ENCODE measurements at places on chromosomes 5 and 9. TPM values are rescaled to one million over a fixed set of nuclear protein-coding genes. Genes with fewer than 3 reads are reported as not detected.

GRCh38 chr5:106843812-106844416, 826.8 kb downstream of the EFNA5 start:
- no peaks in the 10 kb centered on the region for H3K4me1 ChIP-seq
- no peak overlapping the region for H3K27ac ChIP-seq
- no peak overlapping the region for H3K4me3 ChIP-seq

C1QTNF3 gene
- 4.5 TPM for total RNA-seq

VLDLR gene
- 23.1 TPM for total RNA-seq

SHC3 gene
- total RNA-seq = 12.9 TPM

Data from upper lobe of right lung (tissue), 1 donor.